ENCODE measurements at places on chromosomes 7 and 10.

- DNase-seq: no peak
Observed at GRCh38 chr7:75575488-75576121, 83.5 kb downstream of the SPDYE5 start.

DNA sequence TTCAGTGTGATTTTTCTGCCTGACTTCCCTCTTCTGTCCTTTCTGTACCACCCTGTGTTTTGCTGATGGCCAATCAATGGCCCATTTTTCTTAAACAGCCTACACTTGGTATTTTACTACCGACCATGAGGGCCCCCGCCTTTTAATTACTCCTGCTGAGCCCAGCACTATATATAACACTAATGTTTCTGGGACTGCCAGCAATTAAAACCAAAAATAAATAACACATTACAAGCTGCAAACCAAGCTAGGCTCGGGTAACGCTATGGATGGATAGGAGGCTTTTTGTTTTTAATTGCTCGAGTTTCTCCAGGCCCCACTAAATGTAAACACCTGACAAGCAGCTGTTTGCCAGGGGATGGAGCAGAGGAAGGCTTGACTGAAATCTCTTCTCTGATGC lies 915.4 kb upstream of the AUTS2 start:
- no peak for DNase-seq

DNA sequence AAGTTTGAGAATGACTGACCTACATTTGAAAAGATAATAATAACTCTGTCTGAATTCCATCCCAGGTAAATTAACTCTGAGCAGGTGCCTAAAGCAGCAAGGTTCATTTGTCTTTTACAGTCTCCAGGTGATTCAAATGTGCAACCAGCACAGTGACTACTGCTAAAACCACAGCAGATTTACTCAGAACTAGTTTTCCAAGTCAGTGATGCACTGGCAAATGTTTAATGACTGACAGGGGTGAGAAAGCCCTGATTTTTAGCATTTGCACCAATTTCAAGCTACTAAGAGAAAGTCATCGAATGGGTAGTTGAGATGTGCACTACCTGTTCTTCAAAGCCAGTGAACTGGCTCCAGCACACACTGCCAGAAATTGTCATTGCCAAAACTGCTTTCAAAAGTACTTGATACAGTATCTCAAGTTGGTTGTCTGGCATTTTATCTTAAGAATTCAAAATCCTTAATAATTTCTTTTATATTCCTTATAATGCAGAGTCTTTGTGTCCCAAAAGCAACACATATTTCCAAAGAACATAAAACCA lies 60.3 kb downstream of the ATOH7 start:
- DNase-seq: no peak

DNA sequence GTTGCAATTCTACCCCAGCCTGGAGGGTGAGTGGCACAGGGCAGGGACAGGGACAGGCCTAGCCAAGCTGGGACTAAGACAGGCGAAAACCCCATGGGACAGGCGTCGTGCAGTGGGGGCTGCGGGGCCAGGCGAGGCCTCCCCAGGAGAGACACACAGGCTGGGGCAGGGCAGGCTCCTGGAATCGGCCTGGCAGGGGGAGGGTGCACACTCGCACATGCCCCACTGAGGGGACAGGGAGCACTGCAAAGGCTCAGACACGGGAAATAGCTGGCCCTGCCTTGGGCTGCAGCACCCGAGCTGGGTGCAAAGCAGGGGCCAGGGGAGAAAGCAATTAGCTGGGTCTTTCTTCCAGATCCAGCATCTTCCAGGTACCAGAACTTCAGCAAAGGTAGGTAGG lies 10.4 kb downstream of the LAT2 start:
- no peak for DNase-seq

GRCh38 chr10:97238855-97239254 lies 53.1 kb upstream of the SLIT1 start:
- DNase-seq: no peak

DNA sequence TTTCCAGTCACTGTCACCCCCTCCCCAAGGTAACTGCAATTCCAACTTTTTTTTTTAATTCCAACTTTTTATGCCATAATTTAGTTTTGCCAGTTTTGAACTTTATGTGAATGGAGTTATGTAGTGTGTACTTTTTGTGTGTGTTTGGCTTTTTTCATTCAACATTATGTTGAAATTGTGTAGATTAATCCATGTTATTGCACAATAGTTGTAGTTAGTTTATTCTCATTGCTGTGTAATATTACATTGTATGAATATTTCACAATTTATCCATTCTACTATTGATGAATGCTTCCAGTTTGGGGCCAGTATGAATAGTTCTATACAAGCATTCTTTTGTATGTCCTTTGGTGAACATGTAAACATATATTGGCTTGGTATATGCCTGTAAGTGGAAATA lies 32.5 kb downstream of the MXI1 start:
- DNase-seq: no peak

DNA sequence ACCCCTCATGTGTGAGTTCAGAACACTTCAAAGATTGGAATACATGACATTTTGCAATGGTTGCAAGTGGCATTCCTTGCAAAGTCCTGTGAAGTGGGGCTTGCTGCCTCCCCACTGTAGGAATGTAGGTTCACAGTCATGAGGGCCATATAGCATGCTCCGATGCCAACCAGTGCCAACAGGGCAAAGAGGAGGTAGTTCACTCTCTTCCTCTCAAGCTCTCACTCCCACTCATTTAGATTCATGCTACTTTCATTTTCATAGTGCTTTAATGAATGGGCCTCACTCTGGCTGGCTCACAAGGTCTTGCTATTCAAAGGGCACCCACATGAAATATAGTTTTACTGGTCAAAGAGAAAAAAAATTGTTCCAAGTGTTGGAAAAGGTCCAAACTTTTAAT lies 169.9 kb upstream of the AOAH start:
- no peak for DNase-seq

- no peak for DNase-seq
Observed at GRCh38 chr10:44925224-44925623, 14.1 kb downstream of the TMEM72 start.

DNA sequence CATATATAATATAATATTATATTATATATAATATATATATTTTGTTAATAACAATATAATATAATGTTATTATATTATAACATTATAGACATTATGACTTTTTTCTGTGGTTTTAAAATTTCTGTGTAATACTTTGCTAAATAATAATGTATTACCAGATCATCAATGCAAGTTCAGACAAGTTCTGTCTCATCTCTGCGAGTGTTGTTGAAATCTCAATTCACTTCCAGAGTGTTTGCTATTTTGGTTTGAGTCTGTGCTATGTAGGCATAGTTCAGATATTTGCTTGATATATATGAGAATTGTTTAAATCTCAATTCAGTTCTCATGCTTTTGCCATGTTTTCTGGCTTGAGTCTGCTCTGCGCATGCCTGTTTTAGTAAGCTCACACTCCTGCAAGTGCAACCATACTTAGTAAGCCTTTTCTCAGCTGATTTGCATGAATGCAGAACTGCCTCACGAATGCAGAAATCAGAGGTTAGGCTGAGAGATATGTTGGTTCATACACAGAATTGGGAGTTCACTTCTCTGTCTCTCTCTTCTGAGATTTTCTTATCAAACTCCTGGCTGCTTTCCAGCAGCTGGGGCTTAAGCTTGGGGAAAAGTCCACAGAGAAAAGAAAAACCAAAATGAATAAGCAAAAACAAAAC lies 830.2 kb upstream of the SORCS1 start:
- DNase-seq: no peak

- no peak for DNase-seq
Observed at GRCh38 chr7:5248201-5248885, 34.4 kb upstream of the SLC29A4 start.

DNA sequence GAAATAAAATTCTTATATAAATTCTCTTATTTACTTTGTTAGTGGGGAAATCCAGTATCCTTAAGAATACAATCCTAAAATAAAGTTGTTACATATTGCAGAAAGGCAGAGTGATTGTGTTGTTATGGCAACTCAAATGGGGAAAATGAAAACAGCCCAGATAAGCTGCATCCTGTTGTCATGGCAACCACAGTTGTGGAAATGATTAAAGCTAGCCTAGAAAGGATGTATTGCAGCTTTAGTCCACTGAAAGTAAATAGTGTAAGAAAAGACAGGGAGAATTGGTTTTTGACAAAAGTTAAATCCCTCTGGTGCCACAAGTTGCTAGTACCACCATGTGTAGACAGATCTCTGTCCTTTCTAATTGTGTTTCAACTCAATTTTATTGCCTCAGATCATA lies 43.2 kb downstream of the BTRC start:
- no peak for DNase-seq

DNA sequence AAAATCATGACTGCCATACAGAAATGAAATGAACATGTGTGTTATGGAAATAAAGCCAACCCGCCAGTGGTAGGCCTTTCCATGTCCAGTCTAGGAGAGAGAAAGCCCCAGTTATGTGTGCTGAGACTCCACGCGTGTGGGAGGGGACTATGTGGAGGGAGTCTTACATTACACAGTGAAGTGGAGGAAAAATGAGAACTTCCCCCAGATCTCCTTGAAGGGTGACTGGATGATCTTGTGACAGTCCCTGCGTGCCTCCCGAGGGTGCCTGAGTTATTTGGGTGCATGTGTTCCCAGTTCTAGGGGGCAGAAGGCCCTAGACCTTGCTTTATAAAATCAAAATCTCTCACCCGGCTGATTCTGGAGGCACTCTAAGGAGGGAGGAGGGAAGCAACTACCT lies 24.2 kb downstream of the UPP1 start:
- DNase-seq: no peak

- DNase-seq: no peak
Observed at GRCh38 chr10:124095096-124095495, 1.7 kb upstream of the CHST15 start.

DNA sequence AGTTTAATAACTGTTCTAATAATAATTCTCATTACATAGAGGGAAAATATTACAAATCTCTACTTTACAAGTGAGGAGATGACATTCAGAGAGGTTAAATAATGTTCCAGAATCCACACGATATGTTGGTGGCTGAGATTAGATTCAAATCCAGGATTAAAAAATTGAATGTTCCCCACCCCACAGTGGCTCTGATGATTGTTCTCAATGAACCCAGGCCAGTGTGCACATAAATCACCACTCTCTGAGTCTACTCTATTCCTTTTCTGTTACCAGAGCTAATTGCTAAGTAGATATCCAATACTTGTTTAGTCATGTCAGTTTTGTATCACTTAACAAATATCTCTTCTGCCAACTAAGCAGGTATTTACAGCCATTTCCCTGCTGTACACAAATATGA lies 281.0 kb downstream of the ABCA13 start:
- DNase-seq: no peak
